Right ventricle myocardium inferior (tissue), 1 donor: ENCODE measurements at places on chromosomes 16 and 17. TPM values are rescaled to one million over a fixed set of nuclear protein-coding genes. Genes with fewer than 3 reads are reported as not detected.

ALKBH5 gene
- 183 TPM for total RNA-seq

CHMP6 gene
- 19.0 TPM for total RNA-seq

CRHR1 gene
- total RNA-seq, result not detected

GRCh38 chr17:39210093-39210434, 10.0 kb downstream of the RPL19 start:
- DNase-seq, result no peak

GRCh38 chr17:42773290-42774035, at the start of gene VPS25:
Gene VPS25, plus strand, starts transcription at chr17:42773449. Its CDS starts 27 bp downstream, at chr17:42773476.
- peak; percentile 85 for DNase-seq

- DNase-seq, result peak; percentile 89
These were observed 2.0 kb downstream of the CBX4 start for GRCh38 chr17:79836972-79837887.

DNA sequence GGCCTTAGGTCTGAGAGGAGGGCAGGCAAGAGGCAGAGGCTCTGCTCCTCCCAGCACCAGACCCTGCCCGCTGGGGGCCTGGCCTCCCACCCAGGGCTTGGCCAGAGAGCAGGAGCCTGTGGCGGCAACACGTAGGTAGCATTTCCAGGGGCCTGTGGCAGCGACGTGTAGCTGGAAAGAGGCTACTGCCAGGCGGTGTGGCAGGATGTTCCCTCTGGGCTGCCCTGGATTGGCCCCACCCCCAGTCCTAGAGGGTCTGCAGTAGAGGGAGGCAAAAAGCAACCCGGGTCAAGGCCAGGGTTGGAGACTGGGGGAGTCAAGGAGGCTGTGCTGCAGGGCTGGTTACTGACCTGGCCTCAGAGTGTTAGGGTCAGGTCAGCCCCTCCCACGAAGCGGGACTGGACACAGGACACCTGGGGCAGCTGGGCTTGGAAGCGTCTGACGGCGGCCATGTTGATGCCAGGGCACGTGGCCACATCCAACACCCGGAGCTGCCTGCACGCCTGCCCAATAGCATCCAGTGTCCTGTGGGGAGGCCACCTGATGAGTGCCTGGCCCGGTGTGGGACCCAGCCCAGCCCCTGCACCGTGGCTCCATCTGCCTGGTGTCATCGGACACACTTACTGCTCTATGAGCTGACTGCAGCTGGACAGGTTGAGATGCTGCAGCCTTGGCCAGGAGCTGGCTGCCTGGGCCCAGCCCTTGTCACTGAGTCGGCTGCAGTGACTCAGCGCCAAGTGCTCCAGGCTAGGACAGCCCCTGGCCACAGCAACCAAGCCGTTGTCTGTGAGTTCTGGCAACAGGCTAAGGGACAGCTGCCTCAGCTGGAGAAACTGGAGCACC, 8.5 kb downstream of the ELMO3 start:
- DNase-seq, result peak; percentile 50

DOC2A gene
- total RNA-seq, result 0.35 TPM

CIBAR2 gene
- not detected for total RNA-seq

DNA sequence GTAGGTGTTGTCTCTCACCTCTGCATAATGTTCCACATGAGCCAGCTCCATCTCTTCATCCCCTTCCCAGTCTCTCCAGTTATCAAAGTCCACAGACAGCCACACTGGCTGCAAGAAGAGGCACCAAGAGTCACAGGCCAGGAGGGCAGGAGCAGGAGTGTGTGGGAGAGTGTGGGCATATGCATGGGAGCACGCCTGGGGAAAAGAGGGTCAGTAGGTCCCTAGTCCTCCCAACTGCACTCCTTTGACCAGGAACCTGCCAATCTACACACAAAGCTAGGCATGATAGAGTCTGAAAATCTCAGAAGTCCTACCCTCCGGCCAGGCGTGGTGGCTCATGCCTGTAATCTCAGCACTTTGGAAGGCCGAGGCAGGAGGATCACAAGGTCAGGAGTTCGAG, 7.3 kb upstream of the AARSD1 start:
- no peak for DNase-seq

- DNase-seq, result no peak
These were observed 17.7 kb upstream of the SLC12A3 start for GRCh38 chr16:56847173-56847910.

- DNase-seq, result no peak
These were observed 8.2 kb upstream of the CACNA1H start for GRCh38 chr16:1144476-1145382.

DNA sequence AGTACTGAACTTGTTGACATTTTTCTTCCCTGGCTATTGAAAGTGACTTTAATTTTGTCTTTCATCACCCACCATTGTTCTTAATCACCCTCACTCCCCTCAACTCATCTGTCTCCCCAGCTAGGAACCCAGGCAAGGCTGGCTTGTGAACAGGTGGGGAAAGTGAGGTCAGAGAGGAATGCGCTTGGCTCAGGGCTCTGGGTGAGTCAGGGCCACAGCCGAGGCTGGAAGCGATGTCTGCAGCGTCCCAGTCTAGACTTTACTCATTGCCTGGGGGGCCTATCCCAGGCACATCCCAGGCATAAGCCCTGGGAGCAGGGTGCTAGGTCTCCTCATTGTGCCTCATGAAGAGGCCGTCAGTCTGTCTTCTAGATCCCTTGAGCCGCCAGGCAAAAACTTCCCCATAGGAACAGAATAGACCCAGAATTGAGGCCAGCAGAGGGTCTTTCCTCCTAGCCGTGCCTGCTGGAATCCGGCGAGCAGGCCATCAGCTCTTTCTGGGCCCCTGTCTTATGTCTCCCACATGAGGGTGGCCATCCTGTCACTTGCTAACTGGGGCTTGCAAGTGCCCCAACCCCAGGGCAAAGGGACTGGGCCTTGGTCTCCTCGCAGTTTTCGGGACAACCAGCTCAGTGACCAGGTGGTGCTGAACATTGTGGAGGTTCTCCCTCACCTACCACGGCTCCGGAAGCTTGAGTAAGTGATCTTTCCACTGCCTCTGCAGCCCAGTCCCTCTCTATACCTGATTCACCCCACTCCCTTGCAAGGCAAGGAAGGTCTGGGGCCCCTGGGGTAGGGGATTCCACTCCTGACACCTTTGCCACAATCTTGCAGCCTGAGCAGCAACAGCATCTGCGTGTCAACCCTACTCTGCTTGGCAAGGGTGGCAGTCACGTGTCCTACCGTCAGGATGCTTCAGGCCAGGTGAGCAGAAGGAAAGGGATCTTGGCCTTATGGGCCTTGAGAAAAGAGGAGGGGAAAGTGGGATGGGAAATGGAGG, 40.1 kb downstream of the NLRC5 start:
- DNase-seq, result no peak

GRCh38 chr17:50661795-50662391, 27.2 kb downstream of the ABCC3 start:
- DNase-seq, result no peak

KRT25 gene
- not detected for total RNA-seq

- no peak for DNase-seq
These were observed 113.5 kb downstream of the CBLN1 start for GRCh38 chr16:49168126-49168525.

CYLD gene
- 27.5 TPM for total RNA-seq

DNA sequence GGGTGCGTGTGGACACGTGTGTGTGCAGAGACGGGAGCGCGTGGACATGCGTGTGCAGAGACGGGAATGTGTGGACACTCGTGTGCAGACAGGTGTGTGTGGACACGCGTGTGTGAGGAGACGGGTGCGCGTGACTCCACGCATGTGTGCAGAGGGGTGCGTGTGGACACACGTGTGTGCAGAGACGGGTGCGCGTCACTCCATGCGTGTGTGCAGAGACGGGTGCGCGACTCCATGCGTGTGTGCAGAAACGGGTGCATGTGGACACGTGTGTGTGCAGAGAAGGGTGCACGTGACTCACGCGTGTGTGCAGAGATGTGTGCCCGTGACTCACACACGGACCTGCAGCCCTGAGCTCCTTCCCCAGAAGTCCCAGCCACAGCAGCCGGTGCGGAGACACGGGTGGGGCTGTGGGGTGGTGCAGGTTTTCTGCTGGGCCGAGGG, 2.2 kb upstream of the CD7 start:
- no peak for DNase-seq

DNA sequence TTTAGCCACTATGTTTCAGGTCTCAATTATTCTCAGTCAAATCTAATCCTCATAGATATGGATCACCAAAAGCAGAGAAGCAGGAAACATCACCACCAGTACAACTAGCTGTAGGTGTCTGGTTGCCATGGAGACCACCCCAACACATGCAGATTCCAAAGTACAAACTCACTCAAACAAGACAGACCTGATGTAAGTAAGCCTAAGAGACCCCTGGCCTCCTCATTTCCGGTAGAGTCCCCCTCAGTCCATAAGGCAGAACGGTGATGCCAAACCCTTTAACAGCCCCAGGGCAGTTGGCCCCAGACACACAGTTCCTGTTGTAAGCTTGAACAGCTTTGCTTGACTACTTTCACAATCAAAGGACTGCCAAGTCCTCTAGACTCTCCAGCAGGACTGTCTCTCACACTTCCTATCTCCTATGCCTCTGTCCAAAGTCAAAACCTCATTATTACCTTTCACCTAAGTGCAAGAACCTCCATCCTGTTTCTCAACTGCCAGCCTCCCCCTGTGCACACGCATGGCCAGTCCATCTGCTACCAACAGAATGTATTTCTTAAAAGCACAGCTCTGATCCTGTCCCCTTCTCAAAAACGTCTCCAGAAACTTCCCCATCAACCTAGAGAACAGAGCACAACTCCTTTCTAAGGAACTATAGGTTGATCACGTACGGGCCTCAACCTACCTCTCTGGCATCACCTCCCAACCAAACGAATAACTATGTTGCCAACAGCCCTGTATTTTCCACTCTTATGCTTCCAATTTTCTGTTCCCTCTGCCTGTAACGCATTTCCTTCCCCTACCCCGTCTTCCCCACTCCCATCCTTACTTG, 23.9 kb downstream of the SLC39A11 start:
- DNase-seq, result no peak

DNA sequence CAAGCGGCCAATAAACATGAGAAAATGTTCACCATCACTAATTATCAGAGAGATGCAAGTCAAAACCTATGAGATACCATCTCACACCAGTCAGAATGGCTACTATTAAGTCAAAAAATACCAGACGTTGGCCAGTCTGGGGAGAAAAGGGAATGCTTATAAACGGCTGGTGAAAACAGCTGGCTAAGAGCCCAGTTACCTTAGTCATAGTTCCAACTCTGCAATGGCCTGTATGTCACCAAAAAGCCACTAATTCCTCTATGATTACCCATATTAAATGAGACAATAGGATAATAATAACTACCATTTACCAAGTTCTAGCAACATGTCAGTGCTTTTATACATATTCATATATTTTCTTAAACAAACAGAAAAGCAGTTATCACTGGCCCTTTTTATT, 42.9 kb upstream of the CDRT4 start:
- no peak for DNase-seq

GRCh38 chr17:82939621-82940135, 99.9 kb upstream of the ZNF750 start:
- DNase-seq, result no peak

- DNase-seq, result no peak
These were observed 491 bp downstream of the TRAP1 start for GRCh38 chr16:3716831-3717234.

DNA sequence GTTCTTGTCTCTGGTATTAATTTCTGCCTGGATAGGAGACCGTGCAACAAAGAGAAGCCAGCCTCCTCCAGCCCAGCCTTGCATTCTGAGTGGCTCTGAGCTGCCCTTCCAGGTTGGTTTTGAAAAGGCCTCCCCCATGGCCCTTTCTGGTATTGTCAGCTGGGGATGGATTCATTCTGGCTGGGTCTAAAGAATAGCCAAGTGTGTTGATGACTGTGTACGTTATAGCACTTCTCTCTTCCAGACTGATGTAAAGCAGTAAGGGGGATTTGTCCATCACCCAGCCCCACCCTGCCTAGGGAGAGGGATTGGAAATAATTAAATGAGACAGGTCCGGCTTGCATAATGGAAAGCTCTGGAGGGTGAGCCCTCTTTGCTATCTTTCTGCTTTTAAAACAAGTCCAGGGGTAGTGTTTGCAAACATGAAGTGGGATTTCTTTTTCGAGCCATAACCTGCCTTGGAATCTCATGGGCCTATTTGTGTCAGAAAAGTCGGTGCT, 146.4 kb downstream of the MSI2 start:
- DNase-seq, result no peak

DNA sequence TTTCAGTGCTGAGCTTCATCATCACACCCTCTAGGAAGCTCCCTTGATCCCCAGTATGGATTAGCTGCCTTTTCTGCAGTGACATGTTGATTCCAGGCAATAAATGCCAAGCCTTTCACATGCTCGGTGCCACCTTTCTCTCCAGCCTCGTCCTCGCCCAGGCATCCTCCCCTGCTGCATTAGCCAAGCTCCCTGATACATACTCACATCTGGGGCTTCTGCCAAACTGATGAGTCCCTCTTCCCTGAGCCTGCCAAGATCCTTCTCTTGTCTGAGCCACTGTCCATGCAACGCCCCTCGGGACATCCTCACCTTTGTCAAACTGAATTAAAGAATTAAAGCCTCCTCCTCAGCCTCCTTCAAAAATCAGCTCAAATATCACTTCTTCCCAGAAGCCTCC, 538.5 kb upstream of the CDH11 start:
- no peak for DNase-seq

BEAN1 gene
- total RNA-seq, result 2.4 TPM

EVPL gene
- 0.11 TPM for total RNA-seq

GAN gene
- total RNA-seq, result 8.5 TPM

DNA sequence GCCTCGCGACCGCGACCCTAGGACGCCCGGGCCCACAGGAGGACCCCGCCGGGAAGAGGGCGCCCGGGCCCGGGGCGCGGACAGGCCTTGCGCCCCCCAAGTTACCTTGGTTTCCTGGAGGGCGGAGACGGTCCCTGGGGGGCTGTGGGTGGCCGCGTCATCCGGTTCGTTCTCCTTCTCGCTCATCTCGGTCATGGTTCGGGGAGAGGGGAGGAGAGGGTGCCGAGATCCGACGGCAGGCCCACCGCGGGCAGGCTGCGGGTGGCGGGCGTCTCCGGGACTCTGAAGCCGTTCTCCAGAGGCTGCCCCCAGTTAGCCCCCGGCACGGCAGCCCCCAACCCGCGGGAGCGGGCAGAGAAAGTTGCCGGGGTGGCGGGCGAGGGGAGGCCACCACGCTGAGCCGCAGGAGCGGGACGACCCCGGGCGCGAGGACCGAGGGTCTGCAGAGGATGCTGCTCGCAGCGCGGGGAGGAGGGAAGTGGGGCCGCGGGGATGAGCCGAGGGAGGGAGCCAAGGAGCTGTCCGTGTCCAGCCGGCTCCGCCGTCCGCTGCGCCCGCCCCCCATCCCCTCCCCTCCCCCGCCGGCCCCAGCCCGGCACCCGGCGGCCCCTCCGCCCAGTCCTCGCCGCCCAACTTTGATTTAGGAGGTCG, at the start of gene STAC2:
STAC2 (minus strand) TSS at position 638 of the 651 bp plus-strand sequence; CDS start at position 195, 443 bp downstream.
- no peak for DNase-seq

- DNase-seq, result no peak
These were observed 45.6 kb downstream of the ERN1 start for GRCh38 chr17:64084086-64084939.

FBXO39 gene
- not detected for total RNA-seq
